Liver (tissue), 10 donors: ENCODE measurements at places on chromosomes 3 and 15. TPM values are rescaled to one million over a fixed set of nuclear protein-coding genes. Genes with fewer than 3 reads are reported as not detected.

DNA sequence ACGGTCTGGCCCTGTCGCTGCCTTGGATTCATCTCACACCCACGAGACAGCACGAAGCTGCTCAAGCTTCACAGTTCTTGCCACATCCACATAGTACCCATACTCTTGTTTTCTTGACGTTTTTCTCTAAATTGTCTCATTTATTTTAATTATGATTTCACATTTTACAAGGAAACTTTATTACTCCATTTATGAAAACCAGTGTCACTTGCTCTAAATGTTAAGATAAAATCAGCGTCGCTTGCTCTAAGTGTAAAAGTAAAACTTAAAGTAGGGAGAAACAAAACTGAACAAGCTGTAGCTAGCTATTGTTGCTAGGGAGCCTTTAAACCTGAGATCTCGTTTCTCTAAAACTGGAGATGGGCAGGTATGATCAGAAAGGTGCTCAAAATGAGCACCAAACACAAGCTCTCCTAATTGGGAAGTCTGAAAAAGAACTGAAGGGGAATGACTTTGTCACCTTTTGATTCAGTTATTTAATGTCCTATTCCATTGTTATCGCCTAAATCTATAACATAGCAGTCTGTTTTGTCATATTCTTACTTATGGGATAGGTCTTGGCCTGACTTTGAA lies 680 bp downstream of the IFT122 start:
- DNase-seq: no peak
- H3K4me1 ChIP-seq: peaks cover 57% of the 10 kb centered on the region
- H3K27me3 ChIP-seq: no peaks in the 10 kb centered on the region
- H3K4me3 ChIP-seq: peak overlapping the region; percentile 78
- peaks cover 6% of the 10 kb centered on the region for H3K36me3 ChIP-seq
- H3K27ac ChIP-seq: peak overlapping the region; percentile 86

DNA sequence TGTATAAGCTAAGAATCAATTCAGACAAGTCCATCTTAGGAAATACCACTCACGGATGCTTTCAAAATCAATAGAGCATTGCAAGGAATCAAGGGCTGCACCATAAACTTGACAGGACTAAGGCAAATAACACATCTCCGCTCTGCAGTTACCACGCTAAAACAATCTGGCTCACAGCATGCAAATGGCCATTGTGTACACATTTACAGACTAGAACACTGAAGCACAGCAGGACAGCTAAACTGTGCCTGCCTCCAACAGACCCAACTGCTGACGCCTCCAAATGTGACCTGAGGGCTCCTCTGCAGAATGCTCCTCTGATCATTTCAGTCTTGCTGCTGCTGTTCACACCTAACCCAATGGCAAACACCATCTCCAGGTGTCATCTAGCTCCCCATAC lies 104.3 kb downstream of the MEX3B start:
- no peaks in the 10 kb centered on the region for H3K4me1 ChIP-seq
- H3K36me3 ChIP-seq: no peaks in the 10 kb centered on the region
- H3K4me3 ChIP-seq: no peak overlapping the region
- H3K27ac ChIP-seq: no peak overlapping the region
- DNase-seq: no peak

- no peak overlapping the region for H3K4me3 ChIP-seq
- H3K4me1 ChIP-seq: no peaks in the 10 kb centered on the region
- no peaks in the 10 kb centered on the region for H3K27me3 ChIP-seq
- H3K36me3 ChIP-seq: no peaks in the 10 kb centered on the region
Measured at GRCh38 chr3:193813501-193813830, 220.5 kb downstream of the OPA1 start.

DNA sequence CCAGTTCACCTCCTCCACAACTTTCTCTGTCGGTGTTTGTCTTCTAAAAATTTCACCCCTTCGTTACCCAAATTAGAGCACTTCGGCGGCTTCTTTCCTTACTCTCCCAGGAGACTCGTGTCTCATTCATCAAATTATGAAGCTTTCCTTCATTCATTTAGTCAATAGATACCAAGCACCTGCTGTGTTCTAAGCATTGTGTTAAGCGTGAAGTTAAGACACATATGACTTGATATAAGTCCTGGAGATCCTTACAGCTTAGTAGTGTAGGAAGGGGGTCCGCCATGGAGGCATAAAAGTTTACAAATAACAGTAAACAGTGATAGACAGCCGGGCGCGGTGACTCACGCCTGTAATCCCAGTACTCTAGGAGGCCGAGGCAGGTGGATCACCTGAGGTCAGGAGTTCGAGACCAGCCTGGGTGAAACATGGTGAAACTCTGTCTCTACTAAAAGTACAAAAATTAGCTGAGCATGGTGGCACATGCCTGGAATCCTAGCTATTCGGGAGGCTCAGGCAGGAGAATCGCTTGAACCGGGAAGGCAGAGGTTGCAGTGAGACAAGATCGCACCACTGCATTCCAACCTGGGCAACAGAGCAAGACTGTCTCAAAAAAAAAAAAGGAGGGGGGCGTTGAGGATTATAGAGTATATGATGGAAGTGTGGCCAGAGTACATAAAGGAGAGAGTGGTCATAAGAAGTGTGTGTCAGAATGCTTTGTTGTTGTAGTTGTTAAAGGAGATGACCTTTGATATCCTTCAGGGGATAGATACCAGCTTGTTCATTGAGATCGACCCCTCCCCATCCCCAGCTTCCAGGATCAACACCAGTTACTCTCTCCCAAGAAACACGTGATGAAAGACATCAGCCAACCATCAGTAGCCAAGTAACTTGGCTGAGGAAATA lies 744 bp upstream of the CCDC32 start:
- DNase-seq: no peak
- H3K4me3 ChIP-seq: peak overlapping the region; percentile 34
- peak overlapping the region; percentile 87 for H3K27ac ChIP-seq
- peaks cover 5% of the 10 kb centered on the region for H3K4me1 ChIP-seq
- H3K27me3 ChIP-seq: no peaks in the 10 kb centered on the region
- H3K36me3 ChIP-seq: peaks cover 4% of the 10 kb centered on the region

The CLDN16 gene
- 0.89 TPM for total RNA-seq
